ENCODE measurements at places on chromosomes 12 and 14.

- no peak for DNase-seq
These were observed 201.1 kb upstream of the LRIG3 start for GRCh38 chr12:59121451-59121850.

DNA sequence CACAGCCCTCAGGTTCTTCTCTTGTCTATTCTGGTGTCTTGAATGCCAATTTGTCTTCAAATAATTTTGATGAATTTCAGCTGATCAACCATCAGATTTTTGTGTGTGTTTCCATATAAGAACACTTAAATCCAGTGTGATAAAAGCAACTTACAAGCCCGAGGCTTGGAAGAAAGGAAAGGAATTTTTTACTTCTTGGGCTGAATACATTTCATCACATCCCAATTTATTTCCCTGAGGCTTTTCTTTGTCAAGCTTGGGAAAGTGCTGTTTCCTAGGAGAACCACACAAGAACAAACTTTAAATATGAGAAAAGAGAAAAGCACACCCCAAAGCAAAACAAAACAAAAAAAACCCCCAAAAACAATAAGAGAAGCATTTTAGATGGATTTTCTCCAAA lies 26.6 kb downstream of the GPRC5D start:
- DNase-seq: no peak

DNA sequence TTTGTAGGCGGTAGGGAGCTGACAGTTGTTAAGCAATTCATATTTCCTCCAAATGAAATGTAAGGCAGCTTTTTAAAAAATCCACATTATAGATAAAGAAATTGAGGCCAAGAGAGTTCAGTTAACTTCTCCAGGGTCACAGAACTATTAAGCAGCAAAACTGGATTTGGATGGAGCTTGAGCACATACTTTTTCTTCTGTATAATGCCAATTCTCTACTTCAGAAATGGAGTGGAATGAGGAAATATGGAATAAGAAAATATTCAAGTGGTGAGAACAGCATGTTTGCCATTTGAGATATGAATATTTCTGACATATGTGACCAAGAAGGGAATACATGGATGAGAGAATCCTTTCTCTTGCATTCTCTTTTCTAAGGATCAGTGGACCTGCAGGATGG lies 233.1 kb downstream of the FOXG1 start:
- no peak for DNase-seq

DNA sequence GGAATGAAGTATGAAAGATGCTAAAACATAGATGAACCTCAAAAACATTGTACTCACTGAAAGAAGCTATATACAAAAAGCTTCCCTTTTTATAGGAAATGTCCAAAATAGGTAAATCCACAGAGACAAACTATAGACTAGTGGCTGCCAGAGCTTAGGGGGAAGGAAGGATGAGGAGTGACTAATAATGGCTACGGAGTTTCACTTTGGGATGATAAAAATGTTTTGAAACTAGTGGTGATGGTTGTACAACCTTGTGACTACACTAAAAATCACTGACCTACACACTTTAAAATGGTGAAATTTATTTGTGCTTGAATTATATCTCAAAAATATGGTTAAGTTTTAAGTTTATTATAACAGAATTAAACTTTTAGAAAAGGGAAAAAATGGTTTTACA lies 37.1 kb upstream of the AMN1 start:
- DNase-seq: no peak

- no peak for DNase-seq
These were observed 26.8 kb downstream of the CCDC177 start for GRCh38 chr14:69547701-69548348.

- DNase-seq: no peak
These were observed 12.3 kb downstream of the EP400 start for GRCh38 chr12:131962069-131962468.

GRCh38 chr12:51430196-51430895 lies 5.7 kb downstream of the SLC4A8 start:
- no peak for DNase-seq

- DNase-seq: no peak
These were observed 5.6 kb upstream of the LHX5 start for GRCh38 chr12:113477171-113477841.

- DNase-seq: no peak
These were observed 258.6 kb downstream of the MSRB3 start for GRCh38 chr12:65536876-65537681.

- no peak for DNase-seq
These were observed 7.3 kb upstream of the FRMD6 start for GRCh38 chr14:51644217-51644933.

- DNase-seq: no peak
These were observed 1.8 kb downstream of the FLRT2 start for GRCh38 chr14:85531587-85532373.

- DNase-seq: no peak
These were observed 260.3 kb downstream of the VRK1 start for GRCh38 chr14:97057238-97058073.

- DNase-seq: no peak
These were observed 1.3 kb upstream of the ADGRD1 start for GRCh38 chr12:130952171-130952954.

GRCh38 chr12:120962532-120963020 lies 15.8 kb upstream of the HNF1A start:
- DNase-seq: no peak

DNA sequence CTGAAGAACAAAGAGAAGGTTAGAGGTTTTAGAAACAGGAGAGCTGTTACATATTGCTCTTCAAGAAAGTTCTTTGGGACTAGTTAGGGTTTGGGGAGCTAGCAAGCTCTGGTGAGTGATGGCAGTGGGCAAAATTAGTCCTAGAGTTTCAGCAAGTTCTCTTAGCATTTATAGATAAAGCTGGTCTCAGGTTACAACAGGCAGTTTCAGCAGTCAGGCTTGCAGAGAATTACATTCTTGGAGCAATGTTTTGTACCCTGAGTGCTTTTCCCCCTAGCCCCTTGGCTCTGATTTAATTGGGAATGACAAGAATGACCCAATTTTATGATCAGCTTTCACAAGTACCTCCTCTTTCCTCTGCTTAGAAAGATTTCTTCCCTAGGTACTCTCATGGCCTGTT lies 21.4 kb upstream of the EID3 start:
- DNase-seq: no peak

DNA sequence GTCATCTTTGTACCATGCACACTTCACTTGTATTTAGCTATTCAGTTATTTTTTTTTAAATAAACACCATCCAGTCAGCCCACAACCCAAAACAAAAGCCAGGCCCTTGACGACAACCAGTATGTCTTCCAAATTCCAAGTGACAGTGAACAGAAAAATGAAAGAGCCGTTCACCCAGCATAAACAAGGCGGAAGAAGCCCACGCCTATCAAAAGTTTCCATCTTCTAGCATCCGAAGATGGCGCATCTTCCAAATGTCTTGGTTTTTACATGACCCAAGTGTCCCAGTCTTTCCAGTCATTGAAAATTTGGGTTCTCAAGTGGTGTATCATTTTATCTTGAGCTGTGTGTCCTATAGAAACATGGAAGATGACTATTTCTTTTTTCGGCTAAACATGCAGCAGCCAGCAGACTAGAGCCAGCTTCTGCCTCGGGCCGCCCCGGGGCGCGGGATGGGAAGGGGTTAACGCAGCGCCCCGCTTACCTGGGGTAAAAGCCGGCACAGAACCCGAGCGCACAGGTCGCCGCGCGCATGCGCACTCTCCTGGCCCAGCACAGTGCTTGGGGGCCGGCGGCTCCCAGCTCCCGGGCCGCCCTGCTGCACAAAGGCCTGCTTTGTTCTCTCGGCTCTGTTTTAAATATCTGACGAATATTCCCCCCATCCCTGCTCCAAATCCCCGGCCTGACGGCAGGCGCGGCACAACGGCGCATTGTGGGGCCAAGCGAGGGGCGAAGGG lies 164.8 kb downstream of the ZFP36L1 start:
- peak; percentile 12 for DNase-seq

GRCh38 chr12:90593596-90594295 lies 361.2 kb downstream of the CCER1 start:
- DNase-seq: no peak

- no peak for DNase-seq
These were observed 81.2 kb downstream of the SCAF11 start for GRCh38 chr12:45909041-45909713.

- no peak for DNase-seq
These were observed 36.8 kb downstream of the SLC5A8 start for GRCh38 chr12:101173197-101173749.

DNA sequence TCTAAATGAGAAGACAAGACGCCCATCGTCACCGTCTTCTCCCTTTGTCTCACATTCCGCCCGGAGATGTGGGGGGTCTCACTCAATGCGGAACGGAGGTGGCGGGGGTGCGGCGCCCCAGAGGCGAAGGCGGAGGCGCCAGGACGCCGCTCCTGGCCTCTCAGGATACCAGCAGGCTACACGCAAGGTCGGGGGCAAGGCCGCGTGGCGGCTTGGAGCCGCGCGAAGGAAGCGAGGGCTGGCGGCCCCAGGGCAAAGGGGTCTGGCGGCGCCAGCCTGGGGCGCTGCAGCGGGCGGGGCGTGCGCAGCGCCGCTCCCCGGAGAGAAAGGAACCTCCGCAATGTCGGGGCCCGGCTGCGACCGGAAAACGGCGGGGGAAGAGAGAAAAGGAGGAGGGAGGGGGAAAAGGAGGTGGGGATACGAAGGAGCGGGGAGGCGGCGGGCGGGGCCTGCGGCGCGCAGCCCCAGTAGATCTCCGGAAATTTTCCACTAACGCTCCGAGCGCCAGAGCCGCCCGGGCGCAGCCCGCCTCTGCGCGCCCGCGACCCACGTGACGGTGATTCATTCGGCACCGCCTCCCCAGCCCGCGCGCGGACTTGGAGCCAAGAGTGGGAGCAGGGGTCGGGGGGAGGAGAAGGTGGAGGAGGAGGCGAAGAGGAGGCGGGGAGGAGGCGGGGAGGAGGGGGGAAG lies 10.5 kb upstream of the SLC38A2 start:
- peak; percentile 93 for DNase-seq
